ENCODE measurements at places on chromosomes 16 and 17.

DNA sequence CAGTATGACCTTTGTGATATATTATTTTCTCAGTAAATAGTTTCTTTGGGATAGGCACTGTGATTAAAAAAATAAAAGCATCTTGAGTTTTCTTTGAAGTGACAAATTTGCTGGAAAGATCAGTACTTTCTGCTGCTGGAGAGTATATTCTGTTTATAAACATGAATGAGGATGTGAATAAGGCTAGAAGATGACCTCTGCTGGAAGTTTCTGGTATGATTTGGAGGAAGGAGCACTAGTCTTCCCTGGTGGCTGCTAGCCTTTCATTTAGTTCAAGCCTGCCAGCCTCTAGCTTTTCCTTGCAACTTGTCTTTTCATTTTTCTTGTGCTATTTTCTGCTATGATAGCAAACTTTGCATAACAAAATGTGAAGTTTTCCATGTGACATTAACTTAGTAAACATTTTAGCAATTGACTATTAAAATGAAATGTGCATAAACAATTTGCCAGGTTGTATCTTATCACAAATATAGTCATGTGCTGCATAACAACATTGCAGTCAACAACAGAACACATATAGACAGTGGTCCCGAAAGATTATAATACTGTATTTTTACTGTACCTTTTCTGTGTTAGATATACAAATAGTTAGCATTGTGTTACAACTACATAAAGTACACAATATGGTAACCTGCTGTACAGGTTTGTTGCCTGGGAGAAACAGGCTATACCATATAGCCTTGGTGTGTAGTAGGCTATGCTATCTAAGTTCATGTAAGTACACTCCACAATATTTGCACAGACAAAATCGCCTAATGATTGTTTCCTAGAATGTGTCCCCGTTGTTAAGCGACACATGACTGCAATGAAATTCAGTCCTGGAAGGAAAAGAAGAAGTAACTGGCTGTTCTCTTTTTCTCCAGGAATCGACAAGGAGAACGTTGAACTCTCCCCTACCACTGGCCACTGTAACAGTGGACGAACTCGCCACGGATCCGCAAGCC is 18.1 kb upstream of the RAB11FIP4 start:
- peak; percentile 42 for DNase-seq

DNA sequence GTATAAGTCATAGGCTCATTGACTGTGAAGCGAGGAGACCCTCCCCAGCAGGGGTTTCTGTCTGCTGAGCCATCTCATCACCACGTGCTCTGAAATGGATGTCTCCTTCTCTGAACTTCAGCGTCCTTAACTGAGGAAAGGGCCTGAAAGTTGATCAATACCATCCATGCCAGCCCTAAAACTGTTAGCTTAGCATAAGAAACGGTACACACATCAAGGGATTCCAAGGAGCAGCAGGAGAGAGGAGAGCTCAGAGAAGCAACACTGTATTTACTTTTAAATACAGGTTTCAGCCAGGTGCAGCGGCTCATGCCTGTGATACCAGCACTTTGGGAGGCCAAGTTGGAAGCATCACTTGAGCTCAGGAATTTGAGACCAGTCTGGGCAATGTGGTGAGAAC is 248.9 kb upstream of the TNRC6C start:
- no peak for DNase-seq

DNA sequence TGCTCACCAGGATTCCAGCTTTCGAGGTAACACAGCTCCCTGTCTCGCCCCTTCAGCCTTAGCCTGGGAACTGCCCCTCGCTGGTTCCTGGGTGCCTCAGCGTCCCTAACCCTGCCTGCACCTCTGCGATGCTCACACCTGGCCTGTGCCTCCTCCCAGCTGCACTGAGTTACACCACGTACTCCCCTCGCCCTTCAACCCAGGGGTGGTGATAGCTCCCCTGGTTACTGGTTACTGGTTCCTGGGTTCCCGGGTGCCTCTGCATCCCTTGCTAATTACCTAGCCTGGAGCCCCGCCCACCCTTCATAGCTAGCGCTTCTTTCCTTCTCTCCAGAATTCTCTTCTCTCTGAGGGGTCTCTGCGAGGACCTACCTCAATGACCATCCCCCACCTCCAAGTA is 65.3 kb upstream of the PLCG2 start:
- DNase-seq: no peak

DNA sequence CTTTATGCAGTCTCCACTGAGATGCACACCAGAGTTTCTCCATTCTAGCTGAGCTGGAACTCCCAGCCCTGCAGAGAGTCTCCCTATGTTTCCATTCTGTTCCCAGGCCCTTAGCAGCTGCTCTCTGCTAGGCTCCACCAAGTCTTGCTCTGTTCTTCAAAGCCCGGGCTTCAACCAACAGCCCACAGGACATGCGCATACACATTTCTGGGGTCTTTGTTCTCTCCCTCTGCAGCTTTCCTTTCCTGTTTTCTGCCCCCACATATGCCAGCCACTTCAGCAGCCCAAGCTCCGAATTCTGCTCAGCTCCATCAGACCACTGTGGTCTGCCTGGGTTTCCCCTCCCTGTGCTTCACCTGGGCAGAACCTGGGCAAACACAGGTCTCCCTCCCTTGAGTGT is 205.9 kb downstream of the CBLN1 start:
- DNase-seq: no peak

DNA sequence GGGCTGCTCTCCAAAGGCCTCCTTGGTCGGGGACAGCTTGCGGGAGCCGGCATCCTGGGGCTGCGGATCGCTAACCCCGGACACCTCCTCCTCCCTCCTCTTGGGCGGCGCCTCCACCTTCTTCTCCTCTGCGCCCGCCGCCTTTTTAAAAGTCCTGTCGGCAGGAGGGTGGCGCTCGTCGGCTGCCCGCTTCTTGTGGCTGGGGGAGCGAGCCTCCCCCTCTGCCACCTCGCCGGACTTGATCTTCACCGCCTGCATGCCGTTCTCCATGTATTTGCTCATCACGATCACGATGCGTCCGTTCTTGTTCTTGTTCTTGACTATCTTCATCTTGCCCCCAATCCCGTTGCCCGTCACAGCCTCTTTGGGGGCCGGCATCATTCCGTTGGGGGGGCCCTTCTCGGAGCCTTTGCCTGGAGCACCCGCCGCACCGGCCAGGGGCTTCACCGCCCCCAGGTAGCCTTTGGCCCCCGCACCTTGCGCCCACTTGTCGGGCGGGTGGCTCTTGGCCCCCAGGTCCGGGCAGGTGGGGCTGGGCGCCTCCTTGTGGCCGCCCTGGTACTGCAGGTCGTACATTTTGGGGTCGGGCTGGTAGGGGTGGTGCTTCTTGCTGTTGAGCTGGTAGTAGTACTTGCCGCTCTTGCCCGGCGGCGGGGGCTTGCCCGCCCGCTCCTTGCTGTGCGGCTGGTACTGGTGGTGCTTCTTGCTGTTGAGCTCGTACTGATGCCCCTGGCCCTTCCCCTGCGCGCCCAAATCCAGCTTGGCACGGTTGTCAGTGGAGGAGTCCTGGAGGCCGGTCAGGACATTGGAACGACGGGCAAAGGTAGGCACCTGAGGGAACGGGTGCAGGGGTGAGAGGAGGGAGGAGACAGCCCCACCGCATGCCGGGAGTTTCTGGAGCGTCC is 4.4 kb downstream of the CBX4 start:
- DNase-seq: no peak

DNA sequence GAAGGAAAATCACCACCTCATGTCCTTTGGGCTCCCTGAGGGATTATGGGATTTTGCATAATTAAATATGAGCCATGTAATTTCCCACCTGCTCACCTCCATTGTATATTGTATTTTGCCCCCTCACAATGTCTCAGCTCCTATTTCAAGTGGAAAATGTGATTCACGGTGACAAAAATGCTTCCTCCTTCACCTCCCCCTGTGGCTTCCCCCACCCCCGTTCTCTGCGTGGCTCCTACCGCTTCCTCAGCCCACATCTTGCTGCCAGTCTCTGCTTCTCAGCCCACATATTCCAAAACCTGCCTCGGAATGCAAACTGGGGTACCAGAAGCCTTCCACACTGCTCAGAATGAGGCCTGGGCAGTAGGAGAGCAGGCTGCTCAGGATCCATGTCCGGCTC is 394.5 kb upstream of the C16orf82 start:
- DNase-seq: no peak

DNA sequence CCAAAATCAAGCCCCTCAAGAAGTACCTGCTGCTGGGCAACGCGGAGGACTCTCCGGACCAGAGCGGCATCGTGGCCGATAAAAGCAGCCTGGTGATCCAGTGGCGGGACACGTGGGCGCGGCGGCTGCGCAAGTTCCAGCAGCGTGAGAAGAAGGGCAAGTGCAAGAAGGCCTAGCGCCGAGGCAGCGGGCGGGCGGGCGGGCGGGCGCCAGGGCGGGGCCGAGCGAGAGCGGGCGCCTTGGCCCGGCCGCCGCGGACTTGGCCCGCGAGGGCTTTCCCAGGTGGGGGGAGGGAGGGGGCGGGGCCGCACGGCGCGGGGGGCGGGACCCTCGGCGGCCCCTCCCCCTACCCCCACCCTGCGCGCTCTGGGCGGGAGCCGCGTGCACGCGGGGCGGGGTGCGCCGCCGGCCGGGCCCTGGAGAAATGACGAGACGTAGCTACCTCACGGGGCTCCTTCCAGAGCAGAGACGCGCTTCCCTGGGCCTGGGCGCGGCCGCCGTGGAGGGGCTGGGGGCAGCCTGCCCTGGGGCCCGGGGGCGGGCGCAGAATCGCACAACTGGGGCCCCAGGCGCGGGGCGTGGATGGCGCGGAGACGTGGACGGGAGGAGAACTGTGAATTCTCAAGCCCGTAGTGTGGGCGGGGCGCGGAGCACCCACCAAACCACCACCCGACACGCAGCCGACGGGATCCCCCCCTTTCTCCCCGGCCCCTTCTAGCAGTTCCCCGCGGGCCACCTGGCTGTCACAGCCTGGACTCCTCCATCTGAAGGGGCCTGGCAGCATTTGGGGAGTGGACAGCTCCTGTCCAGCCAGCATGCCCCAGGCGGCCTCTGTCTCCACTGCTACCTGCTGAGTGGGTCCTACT is 218.7 kb downstream of the NTN1 start:
- DNase-seq: no peak

DNA sequence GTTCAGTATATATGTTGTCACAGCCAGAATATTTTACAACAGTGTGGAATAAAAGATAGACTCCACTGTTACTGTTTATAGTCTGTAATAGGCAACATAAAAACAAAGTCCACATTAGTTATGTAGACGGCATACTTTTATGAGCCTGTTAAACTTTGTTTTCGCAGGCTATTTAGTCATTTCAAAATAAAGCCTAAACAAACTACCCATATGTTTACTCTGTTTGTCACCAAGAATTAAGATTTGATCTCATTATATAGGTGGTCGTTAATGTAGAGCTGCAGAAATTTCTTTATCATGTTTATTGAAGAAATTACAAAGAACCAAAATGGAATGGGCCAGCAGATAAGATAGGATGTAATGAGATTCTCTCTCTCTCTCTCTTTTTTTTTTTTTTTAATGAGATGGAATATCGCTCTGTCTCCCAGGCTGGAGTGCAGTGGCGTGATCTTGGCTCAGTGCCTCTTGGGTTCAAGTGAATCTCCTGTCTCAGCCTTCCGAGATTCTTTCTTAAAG is 943.8 kb upstream of the SOX9 start:
- DNase-seq: no peak

DNA sequence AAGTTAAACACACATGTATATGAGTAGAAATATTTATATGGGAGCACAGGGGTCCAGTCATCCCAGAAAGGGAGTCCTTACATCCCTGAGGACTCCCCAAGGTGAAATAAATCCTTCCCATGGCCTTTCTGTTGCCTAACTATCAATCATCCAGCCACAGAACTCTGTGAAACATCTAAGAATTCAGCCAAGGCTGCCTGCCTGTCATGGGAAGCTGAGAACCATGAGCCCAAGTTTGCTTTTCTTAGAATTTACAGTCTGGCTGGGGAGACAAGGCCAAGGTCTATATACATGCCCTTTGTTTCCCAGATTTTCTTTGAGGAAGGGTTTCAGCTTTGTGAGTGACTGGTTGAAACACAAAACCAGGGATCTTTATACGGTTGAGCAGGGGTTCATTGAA is 15.8 kb downstream of the MYL4 start:
- no peak for DNase-seq

GRCh38 chr17:16969931-16970906 is 1.7 kb downstream of the TNFRSF13B start:
- DNase-seq: no peak

DNA sequence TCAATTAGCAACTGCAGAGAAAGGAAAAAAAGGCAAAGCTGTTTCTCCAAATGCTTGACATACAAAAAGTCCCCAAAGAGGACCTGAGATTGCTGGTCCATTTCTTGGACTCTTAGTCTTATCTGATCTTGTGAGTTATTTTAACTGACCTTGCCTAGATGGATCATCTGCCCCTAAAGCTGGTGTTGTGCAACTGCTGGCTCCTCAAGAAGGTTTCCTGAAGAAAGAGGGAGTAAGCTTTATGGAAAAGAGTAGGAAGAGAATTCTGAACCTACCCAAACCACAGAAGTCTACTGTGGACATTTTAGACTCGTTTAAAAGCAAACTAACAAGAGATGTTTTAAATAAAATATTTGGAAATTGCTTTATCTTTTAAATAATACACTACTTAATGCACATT is 140.0 kb upstream of the HS3ST3A1 start:
- no peak for DNase-seq

DNA sequence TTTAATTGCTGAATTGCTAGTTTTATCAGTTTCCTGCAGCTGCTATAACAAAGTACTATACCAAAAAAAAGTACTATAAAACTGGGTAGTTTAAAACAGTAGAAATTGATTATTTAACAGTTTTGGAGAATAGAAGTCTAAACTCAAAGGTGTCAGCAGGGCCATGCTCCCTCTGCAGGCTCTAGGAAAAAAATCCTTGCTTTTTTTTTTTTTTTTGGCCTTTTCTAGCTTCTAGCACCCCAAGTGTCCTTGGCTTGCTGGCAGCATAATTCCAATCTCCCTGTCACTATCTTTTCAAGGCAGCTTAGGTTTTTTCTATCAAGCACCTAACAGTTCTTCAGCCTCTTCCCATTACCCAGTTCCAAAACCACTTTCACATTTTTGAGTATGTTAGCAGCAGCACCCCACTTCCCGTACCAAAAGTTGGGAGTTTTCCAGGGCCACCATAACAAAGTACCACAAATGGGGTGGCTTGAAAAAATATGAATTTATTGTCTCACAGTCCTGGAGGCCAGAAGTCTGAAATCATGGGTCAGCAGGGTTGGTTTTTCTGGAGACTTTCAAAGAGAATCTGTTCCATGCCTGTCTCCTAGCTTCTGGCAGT is 37.4 kb downstream of the BPTF start:
- DNase-seq: no peak

GRCh38 chr17:12390631-12391030 is 275.1 kb upstream of the MYOCD start:
- no peak for DNase-seq

DNA sequence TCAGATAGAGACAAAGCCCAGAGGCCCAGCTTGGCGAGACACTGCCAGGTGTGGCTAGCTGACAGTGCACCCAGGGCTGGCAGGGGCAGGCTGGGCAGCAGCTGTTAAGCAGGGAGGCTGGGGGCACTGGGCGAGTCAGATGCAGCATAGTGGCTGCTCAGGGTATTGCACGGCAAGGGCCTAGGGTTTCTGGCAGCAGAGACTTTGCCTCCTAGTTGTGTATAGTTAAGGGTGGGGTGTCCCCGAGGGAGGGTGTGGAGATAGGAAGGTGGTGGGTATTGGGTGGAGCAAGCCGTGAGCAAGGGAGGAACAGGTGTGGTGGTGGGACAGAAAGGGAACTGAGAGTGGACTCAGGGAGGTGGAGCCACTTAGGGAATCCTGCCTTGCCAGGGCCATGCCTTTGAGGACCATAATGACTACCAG is 66.0 kb downstream of the SMPD3 start:
- DNase-seq: no peak

- no peak for DNase-seq
These were observed 154.4 kb downstream of the ABCC12 start for GRCh38 chr16:48001324-48001895.
